ENCODE measurements at places on chromosomes 12 and 14.

GRCh38 chr14:97268097-97268496 lies 470.9 kb downstream of the VRK1 start:
- DNase-seq = no peak

GRCh38 chr14:89042021-89042420 lies 217.6 kb downstream of the TTC8 start:
- DNase-seq = no peak

DNA sequence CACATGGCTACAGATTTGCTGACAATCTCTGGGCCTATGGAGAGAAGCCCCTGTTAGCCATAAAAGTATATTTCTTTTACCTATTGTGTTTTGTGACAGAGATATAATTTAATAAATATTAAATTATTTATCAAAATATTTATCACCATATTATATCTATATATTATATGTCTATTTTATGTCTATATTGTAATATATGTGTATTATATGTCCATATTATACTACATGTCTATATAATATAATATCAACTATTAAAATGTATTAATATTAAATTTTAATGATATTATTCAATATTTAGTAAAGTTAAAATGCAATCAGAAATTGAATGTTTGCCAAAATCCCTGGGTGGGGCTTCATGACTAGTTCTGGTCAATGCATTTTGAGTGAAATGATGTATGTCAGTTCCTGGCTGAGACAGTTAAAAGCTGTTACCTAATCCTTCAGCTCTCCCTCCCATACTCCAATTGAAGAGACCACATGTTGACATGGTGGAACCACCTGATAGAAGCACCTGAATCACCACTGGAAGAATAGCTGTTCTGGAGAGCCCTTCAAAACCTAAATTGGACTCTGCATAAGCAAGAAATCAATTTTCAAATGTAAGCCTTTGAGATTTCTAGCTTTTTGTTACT lies 357.3 kb upstream of the DDHD1 start:
- no peak for DNase-seq

DNA sequence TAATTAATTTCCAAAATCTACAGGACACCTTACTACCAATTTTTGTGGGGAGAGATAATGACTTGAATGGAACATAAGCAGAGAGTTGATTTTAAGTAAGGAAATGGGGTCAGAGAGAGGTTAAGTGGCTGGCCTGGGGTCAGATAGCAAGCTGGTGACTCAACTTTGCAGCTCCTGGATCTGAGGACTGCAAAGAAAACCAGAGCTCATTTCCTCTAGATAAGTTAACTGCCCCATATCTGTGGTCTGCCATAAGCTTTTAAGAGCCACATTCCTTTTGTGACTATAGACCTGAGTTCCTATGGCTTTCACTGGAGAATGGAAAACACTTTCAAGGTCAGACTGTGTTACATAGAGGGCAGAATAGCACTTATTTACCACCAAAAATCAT lies 201.2 kb upstream of the PRICKLE1 start:
- no peak for DNase-seq

- DNase-seq = no peak
These were observed 164.2 kb downstream of the NDUFA12 start for GRCh38 chr12:94839347-94839746.

DNA sequence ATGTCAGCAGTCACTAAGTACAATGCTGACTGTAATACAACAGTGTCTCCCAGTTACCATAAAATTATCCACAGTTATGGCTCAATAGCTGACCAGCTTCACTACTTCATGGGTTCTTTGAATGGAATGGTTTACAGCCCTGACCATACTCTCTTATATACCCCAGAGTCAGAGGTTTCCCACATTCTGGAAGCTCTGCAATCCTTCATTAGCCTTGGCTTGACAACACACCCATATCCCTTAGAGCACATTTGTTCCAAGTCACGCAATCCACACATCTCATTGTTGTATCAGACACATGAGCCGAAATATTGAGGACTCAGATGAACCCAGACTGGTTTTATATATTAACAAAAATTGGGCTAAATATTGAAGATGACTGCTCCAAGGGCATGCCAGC lies 209.4 kb upstream of the PLXNC1 start:
- no peak for DNase-seq

Data from stimulated activated CD8-positive, alpha-beta memory T cell treated with anti-CD3 and anti-CD28 coated beads, Interleukin-4, amount 100 ng/mL, for 1 hour (primary cell).